ENCODE measurements at places on chromosomes 13 and 19.

- no peak for DNase-seq
Observed at GRCh38 chr13:22050951-22051563, 380.2 kb downstream of the FGF9 start.

DNA sequence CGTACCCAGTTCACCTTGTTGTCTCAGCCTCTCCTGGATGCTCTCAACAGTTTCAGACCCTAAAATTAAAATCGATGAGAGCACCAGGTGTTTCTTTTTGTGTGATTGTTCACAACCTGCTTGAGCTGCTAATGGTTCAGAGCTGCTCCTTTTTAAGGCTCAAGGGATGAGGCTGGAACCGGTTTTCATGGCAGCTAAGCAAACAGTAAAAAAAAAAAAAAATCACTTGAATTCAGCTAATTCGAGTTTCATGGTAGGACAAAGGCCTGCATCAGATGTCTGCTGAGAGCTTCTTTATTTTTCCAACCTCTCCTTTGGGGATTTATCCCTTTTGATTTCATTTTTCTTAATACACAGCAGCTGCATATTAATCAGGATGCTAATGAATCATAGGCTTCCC, 6.5 kb downstream of the SYCE2 start:
- DNase-seq = no peak

- DNase-seq = no peak
Observed at GRCh38 chr19:44636439-44637389, 7.0 kb upstream of the PVR start.

DNA sequence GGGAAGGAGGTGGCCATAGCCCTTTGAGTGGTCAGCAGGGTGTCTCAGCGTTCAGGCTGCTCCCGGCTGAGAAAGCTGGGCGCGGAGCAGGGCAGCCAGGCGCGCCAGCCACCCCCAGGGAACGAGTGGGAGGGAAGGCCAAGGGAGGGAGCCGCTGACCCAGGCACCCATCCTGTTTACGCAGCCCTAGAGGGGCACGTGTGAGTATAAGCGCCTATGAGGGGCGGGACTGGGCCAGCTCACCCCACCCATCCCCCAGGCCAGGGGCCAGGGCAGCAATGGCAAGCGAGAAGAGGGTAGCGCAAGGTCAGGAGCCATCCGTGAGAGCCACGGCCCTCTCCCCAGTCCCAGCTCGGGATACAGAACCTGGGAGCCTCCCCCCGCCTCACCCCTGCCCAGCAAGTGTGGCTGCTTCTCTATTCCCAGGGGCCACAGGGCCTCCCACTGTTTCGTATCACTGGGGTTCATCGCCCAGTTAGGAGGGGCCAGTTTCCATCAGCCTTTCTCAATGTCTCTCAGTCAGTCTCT, 897 bp upstream of the DMKN start:
- peak; percentile 45 for DNase-seq

GRCh38 chr19:18771328-18772242, 19.5 kb downstream of the COMP start:
- DNase-seq = peak; percentile 21

DNA sequence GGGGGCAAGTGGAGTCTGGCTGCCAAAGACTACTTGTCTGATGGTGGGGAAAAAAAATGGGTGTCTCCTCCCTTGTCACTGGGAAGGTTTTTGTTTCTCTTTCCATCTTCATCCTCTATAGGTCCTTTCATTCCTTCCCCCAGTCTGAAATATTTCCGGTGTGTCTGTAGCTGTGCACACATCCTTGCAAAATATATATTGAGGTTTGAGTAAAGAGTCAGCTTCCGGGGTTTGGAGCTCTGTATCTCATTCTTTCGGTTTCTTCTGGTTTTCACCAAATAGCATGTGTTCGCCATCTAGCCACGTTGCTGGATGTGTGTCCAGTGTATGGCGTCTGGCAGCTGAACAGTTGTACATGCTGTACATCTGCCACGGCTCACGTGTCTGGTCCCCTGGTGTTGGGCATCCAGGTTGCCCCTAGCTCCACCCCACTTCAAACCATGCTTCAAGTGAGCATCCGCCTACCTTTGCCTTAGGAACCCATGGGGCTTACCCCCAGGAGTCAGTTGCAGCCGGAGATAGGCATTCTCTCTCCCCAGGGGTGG, 142.2 kb downstream of the SIPA1L3 start:
- DNase-seq = peak; percentile 76

- DNase-seq = peak; percentile 52
Observed at GRCh38 chr13:85806553-85807175, 7.4 kb upstream of the SLITRK6 start.

DNA sequence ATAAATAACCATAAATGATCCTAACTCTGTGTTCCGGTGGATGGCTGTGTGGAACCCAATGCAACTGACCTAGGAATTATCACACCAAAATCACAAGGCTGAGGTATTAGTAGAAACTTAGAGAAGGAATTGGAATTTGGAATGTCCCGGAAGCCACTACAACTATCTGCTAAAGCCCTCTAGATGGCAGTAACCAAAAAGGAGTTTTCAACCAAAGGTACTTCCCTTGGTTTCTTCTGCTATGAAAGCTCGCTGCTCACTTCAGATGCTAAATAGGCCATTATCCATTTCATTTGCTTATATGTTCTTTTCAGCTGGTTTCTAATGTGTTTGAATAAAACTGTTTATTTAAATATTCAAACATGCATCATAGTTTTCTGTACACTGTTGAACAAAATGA, 1589.1 kb upstream of the SPRY2 start:
- DNase-seq = peak; percentile 6

DNA sequence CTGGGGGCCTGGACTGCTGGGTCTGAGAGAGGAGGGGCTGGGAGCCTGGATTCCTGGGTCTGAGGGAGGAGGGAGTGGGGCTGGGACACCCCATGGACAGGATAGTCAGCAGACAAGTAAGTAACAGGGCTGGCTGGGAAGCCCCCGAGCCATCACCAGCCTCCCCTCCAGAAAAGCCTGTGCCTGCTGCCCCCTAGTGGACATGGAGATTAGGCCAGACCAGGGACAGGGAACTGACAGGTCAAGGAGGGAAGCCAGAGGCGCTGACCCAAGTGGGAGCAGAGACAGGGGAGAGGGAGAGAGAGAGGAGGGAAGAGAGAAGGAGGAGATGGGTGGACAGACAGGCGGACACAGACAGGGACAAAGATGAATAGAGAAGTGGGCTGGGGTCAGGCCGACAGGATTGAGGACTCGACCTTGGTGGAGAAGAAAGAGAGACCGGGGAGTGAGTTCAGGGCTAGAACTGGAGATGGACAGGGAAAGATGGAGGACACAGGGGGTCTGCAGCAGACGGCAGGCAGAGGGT, 6.7 kb upstream of the ERFL start:
- DNase-seq = peak; percentile 59

- no peak for DNase-seq
Observed at GRCh38 chr13:24734950-24735349, 29.0 kb upstream of the RNF17 start.

DNA sequence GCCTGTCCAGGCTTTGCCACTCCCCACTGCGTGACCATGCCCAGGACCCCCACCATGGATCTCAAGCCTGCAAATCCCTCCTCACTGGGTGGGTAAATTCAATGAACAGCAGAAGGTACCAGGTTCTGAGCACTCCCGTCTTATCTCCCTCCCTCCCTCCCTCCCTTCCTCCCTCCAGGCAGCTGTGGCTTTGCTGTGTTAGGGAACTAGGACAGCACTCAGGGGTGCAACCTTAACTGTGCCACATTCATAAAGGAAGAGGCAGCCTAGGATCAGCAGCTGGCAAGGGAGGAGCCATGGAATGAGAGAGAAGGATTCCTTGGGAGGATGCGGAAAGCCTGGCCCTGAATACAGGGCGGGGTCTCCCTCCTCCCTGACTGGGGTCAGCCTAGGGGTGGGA, 5.6 kb downstream of the CEACAM4 start:
- no peak for DNase-seq

- no peak for DNase-seq
Observed at GRCh38 chr13:30149248-30149647, 158.1 kb downstream of the KATNAL1 start.

GRCh38 chr19:56678205-56678604, 6.6 kb upstream of the ZNF835 start:
- no peak for DNase-seq

DNA sequence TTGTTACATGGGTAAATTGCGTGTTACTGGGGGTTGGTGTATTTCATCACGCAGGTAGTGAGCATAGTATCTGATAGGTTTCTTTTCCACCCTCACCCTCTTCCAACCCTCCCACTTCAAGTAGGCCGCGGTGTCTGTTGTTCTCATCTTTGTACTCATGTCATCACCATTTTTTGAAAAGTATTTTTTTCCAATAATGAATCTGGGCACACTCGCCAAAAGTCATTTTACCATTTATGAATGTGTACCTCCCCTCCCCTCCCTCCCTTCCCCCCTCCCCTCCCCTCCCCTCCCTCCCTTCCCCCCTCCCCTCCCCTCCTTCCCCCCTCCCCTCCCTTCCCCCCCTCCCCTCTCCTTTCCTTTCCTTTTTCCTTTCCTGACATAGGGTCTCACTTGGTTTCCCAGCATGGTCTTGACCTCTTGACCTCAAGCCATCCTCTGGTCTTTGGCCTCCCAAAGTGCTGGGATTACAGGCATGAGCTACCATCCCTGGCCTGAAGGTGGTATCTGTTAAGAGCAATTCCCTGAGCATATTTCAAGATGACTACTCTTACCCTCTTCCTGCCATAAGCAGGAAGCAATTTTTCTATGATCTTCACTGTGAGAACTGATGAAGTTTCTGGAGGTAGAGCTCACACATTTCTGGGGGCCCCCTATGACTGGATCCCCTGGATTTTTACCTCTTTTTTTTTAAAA, 15.7 kb downstream of the ZNF627 start:
- no peak for DNase-seq

GRCh38 chr19:44738603-44739558, 9.6 kb upstream of the BCL3 start:
- DNase-seq = peak; percentile 35

- DNase-seq = no peak
Observed at GRCh38 chr13:66216728-66217127, 1013.4 kb downstream of the PCDH9 start.

DNA sequence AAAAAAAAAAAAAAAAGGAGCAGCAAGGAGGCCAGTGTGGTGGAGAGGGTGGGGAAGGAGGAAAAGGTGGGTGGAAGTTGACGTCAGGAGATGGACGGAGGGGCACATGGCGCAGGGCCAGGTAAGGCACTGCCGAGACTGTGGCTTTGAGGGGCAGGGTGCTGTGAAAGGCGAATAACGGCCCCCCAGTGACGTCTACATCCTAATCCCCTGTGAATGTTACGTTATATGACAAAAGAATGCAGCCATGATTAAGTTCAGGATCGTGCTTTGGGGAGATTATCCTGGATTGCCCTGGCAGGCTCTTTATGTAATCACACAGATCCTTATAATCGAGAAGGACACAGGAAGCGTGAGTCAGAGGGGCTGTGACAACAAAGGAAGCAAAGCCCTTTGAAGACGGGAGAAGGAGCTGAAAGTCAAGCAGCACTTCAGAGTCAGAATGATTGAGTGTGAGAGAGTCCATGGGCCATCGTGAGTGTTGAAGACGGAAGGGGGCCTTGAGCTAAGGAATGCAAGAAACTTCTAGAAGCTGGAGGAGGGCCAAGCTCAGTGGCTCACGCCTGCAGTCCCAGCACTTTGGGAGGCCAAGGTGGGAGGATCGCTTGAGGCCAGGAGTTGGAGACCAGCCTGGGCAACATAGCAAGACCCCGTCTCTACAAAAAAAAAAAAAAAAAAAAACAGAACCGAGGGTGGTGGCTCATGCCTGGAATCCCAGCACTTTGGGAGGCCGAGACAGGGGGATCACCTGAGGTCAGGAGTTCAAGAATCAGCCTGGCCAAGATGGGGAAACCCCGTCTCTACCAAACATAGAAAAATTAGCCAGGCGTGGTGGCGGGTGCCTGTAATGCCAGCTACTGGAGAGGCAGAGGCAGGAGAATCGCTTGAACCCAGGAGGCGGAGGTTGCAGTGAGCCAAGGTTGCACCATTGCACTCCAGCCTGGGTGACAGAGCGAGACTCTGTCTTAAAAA, 13.8 kb upstream of the CEACAM16 start:
- DNase-seq = peak; percentile 96

DNA sequence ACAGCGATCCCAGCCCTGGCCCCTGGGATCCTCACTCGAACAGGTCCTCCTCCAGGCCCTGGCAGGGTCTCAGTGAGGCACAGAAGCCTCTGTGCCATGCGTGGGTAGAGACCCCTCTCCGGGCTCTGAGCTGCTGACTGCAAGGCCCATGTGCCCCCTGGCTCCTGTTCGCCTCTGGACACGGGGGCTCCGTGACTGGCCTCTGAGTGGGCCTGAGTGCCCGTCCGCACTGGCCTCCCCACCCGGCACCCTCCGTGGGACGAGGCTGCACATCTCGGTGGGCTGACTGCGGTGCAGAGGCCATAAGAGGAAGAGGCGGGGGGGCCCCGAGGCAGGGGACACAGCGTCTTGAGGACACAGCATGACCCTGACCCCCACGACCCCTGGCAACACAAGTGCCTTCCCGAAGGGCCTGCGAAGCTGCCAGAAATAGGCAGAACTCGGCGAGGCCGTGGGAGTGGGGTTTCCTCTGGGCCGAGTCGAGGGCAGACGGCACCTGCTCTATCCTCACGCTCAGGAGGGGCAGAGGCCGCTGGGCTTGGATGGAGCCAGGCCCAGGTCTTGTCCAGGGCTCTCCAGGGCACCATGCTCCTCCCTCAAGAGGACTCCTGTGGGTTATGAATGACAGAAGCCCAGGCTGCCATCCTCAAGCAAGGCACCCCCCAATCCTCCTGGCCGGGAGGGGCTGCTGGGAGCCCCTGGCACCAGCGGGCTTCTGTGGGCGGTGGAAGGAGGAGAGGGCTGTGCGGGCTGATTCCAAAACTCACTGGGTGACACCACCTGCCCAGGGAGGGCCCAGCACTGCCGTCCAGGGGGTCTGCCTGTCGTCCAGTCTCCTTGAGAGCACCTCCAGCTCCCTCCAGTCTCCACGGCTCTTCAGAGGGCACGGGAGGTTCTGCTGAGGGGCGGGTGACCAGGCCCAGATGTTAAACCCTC, 52.6 kb downstream of the RASA3 start:
- DNase-seq = no peak

DNA sequence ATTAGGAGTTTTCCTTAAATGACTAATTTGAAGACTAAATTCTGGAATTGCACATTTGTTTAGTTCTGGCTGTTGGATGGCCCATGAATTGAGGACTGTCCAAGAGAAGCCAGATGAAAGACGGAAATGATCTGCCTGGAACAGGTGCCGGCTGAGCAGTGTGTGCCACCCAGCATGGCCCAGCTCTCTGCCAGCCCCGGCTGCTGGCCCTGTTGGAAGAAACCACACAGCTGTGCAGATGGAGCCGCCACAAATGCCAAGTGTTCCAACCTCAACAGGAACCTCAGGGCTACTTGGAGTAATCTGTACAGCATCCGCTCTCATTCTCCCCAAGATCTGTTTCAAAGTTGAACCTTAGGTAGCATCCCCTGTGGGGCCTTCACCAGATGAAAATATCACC, 67.0 kb upstream of the STARD13 start:
- no peak for DNase-seq

DNA sequence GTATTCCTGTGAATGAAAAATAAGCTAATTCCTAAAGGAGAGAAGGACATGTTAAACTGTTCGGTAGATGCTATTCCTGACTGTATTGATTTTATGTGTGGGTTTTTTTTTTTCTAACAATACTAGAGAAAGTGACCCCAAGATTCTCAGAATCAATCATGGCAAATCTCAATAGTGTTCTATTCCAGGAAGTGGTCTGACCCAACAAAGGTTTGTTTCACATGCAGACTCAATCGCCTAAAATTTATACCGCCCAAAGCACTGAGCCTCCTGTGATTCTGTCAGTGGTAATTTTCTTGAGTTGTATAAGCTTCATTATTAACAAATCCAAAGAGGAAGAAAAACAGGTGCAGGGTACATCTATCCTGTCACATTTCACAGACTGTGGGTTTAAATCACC, 293.7 kb downstream of the SUCLA2 start:
- no peak for DNase-seq
